Esophagus muscularis mucosa (tissue), 4 donors: ENCODE measurements at places on chromosomes 13 and 19.

- peak; percentile 90 for DNase-seq
Observed at GRCh38 chr19:32219881-32220472, 125.4 kb upstream of the ZNF507 start.

DNA sequence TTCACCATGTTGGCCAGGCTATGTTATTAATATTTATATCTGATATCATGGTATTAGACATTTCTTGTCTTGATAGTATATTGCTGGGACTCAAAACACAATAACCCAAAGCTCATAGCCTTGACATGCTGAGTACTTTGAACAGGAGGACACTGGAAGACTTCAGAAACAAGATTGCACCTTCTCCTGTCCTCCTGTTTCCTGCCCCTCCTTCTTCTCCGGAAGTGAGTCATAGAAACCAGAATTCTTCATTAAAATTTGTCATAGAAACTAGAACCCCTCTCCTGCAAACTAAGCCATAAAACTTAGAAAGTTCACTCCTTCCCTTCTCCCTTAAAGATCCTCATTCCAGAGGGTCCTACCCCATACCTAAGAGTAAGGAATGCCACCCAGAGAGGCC lies 400.2 kb downstream of the SLITRK5 start:
- DNase-seq = no peak

DNA sequence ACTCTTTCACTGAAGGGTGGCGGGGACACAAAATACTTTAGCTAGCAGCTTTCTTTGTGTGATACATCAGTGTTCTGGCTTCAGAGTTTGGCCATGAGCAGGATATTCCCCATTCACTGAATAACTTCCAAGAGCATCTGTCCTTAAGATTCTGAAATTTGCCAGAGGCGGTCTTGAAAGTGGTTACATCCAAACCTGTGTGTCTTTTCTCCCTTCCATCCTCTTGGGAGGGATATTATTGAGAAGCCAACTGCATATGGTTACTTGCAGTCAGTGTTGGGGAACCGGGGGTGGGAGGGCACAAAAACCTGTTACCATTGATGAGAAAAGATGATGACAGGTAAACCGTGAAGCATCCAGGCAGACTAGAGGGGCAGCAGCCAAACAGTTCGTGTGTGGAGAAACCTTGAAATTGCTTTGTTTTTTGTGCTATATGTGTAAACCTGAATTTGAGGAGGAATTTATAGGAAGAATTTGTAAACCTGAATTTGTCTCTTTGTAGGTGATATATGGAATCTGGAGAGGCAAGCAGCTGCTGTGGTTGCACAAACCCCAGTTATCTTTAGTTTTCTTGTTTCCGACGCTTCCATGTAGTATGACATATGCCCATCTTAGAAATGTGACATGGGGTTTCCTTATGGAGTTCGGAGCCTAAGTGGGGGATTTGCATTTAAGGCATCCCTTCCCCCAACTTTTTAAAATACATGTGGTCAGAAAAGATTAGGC lies 104.8 kb downstream of the WDFY2 start:
- no peak for DNase-seq

DNA sequence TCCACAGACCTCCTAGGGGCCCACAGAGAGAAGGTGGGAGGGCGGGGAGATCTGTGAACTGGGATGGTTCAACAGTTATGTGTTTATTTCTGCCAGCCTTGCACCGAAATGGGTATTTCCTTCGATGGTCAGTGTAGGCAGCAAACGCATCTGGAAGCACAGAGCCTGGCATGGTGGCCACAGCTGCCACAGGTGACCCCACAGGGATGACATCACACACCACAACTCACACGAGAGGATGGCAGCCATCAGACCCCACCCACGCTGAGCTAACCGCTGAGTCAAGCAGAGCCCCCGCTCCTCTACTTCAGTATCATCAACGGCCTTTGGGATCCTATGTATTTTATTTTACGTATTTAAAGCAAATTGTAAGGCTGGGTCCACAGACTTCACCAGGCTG lies 37.4 kb downstream of the NAXD start:
- no peak for DNase-seq

- no peak for DNase-seq
Observed at GRCh38 chr19:40335855-40336600, 12.2 kb downstream of the C19orf47 start.

GRCh38 chr19:11375143-11375948 lies 880 bp downstream of the SWSAP1 start:
- DNase-seq = no peak

DNA sequence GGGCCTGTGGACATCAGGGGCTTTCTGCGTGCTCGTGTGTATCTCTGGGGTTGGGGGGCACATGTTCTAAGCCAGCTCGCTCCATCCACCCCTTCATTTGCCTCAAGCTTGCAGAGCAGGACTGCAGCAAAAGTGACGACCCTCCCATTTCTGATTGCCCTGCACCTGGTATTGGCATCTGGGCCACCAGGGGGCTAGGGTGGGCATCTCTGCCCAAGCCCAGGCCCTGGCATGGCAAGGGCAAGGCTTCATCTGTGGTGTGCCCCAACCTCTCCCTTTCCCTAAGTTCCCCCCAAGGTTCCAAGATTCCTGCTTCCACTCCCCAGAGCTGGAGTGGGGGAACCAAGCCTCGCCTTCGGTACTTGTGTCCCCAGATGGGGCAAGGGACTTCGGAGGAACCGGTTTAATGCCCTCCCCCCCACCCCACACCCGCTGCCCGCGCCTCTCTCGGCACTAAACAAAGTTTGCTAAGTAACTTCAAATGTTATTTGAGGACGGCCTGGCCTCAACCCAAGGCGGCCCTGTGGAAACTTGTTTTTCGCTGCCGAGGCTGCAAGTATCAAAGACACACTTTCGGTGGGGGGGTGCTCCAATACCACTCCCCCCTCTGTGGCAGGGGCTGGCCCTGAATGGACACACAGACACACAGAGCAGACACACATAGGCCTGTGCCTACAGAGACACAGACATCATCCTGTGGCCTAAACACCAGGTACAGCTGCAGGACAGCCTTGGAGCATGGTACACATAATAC lies 12.2 kb downstream of the NFIX start:
- peak; percentile 96 for DNase-seq

DNA sequence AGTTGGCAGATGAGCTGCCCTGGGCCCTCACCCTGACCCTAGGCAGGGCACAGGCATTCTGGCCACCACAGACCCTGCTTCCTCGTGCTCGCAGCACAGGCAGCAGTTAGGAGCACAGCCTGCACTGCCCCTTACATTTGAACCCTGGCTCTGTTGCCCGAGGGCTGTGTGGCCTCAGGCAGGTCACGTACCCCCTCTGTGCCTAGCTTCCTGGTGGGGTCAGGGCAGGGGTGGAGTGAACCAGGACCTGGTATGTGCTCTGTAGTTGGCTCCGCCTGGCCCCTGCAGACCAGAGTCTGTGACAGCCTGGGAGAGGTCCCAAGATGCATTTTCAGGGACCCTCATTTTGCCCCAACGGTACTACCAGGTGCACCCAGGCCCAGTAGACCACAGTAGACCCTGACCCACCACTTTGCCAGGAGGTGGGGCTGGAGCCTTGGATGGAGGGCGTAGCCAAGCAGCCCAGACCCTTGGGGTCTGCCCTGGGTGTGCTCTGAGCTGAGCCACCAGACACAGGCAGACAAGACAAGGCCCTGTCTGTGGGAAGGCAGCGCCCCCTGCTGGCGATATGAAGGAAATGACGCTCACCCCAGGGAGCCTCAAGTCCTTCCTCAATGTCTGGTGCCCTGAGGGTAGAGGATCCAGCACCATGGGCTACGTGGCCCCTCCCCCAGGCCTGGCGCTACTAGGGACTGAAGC lies 9.1 kb downstream of the LYL1 start:
- no peak for DNase-seq

- no peak for DNase-seq
Observed at GRCh38 chr13:98175823-98176222, 1.2 kb downstream of the RNF113B start.

GRCh38 chr13:48501705-48502104 lies 31.2 kb downstream of the RCBTB2 start:
- no peak for DNase-seq

GRCh38 chr19:23547816-23548430 lies 139.1 kb downstream of the ZNF675 start:
- DNase-seq = no peak

- no peak for DNase-seq
Observed at GRCh38 chr19:13842291-13843103, 34.4 kb upstream of the NANOS3 start.

DNA sequence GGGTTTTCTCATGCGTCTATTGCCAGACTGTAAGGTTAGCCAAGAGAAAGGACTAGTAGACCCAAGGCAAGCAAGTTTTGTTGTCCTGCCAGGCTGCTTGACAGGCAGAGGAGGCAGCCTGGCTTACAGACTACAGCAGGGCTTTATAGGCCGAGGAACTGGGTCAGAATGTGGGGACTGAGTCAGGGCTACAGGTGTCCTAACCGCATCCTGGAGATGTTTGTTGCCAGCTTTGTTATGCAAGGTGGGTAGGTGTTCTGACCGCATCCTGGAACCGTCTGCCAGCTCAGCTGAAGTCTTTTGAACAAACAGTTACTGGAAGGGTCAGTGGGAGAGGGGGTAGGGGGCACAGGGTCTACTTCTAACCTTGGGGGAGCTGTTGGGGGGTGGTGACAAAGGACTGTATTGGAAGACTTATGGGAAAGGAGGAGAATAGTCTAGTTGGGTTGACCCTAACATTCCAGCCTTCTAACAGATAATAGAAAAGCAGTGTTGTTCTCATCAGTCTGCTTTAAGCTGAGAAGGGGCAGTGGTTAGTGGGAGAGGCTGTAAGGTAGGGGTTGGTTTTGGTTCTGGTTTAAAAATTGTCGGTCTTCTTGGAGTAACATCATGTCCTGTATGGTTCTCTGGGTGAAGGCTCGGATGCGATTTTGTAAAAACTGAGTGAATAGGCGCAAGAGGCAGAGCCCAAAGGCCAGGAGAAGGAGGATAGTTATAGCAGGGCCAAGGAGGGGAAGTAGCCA lies 913.8 kb upstream of the SLITRK5 start:
- no peak for DNase-seq

DNA sequence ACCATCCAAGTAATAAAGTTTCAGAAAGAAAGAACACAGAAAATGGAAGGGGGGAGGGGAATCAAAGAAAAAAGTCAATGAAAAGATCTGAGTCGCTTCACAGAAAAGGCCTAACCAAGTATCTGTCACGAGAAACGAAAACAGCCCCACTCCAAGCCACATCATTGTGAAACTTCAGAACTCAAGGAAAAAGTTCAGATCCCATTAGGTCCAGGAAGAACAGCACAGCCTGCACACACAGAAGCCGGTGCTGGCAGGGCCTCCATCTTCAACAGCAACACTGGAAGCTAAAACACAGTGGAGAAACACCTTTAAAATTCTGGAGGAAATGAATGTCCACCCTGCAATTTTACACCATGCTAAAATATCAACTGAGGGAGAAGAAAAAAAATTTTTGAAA lies 8.0 kb downstream of the STK24 start:
- no peak for DNase-seq

DNA sequence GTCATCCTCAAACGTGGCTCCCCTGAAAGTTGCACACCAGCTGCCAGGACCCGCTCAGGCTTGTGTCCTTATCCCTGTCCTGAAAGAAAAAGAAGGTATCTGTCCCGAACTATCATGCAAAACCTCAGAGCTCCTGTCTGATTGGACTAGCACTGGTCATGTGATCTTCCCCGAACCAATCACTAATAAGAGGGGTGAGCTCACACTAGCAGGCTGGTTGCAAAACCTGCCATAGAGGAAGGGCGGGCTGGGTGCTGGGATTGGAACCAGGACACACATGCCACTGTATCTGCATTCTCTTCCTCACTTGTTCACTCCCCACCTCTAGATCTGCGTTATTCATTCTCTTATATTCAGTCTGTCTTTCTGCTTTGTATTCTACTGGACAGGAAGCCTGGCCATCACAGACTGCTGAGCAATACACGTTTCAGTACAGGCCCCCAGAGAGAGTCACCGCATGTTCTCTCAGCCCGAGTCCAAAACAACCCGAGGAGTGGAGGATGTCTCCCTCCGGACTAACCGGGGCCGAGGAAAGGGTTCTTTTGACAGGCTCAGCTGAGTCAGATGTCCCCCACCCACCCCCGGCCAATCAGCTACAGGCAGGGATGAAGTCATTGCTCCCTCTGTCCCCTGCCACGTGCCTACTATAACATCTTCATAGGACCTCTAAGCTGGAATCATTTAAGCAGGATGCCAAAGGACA lies 97.7 kb downstream of the SIPA1L3 start:
- peak; percentile 95 for DNase-seq

GRCh38 chr19:41784312-41784711 lies 12.1 kb upstream of the CEACAM3 start:
- no peak for DNase-seq

GRCh38 chr19:16084067-16084685 lies 7.9 kb downstream of the TPM4 start:
- DNase-seq = peak; percentile 42

DNA sequence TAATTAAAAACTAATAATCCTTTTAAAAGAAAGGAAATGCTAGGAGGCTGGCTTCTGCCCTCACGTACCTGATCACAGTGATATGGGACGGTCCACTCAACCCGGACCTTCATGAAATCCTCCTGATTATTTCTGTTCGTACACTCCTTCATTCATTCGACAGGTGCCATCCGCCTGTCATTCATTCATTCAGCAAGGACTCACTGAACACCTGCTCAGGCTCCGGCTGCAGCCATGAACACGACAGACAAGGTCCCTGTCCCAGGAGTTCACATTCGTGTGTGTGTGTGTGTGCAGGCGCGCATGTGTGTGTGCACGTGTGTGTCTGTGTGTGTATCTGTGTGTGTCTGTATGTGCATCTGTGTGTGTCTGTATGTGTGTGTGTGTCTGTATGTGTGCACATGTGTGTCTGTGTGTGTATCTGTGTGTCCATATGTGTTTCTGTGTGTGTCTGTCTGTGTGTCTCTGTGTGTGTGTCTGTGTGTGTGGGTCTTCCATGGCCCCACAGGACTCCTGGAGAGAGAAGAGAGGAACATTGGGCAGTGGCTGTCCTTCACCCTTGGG lies 28.1 kb upstream of the CCNE1 start:
- DNase-seq = no peak

- no peak for DNase-seq
Observed at GRCh38 chr19:3618144-3618810, 8.3 kb downstream of the CACTIN start.

DNA sequence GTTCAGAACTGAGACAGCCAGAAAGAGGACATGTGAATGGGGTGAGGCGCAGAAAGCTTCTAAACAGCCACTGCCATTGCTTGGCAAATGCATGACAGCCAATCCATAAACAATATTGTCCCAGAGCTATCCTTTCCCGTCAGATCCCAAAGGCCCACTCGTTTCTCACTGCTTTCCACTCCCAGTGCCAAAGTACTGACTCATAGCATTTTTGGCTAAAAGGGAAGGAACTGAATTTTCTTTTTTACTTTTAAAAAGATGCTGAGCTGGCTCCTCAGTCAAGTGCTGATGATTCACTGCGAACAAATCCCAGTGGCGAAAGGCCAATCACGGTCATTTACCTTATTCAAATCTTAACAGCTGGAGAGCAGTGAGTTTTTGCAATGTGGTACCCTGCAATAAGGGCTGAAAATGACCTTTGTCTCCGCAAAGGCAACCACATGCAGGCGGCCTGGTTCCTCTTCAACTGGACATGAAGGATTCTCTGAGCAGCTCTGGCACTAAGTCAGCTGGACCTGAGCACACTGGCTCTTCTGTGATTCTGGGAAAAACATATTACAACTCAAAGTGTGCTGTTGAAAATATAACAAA lies 151.7 kb downstream of the DCLK1 start:
- DNase-seq = peak; percentile 96
